ENCODE measurements at places on chromosomes 4 and X. TPM values are rescaled to one million over a fixed set of nuclear protein-coding genes. Genes with fewer than 3 reads are reported as not detected.

RXFP1 gene
- total RNA-seq = not detected

AFF2 gene
- not detected for total RNA-seq

CTAG1B gene
- not detected for total RNA-seq

CXCL8 gene
- total RNA-seq = not detected

PPP2R3B gene
- 5.3 TPM for total RNA-seq

DNA sequence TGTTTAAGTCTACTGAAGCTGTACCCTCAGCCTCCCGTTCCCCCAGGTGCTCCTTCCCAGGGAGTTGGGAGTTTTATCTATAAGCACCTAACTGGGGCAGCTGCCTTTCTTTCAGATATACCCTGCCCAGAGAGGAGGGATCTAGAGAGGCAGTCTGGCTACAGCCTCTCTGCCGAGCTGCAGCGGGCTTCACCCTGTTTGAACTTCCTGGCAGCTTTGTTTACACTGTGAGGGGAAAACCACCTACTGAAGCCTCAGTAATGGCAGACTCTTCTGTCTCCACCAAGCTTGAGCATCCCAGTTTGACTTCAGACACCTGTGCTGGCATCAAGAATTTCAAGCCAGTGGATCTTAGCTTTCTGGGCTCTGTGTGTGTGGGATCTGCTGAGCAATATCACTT lies 122.5 kb downstream of the MAGEE1 start:
- no peak for DNase-seq

- DNase-seq = peak; percentile 34
Observed at GRCh38 chr4:56757821-56758411, 63.6 kb downstream of the SPINK2 start.

GRCh38 chr4:7295197-7295910 lies 103.0 kb downstream of the SORCS2 start:
- no peak for DNase-seq

- no peak for DNase-seq
Observed at GRCh38 chr4:84917869-84918600, 48.5 kb downstream of the WDFY3 start.

DNA sequence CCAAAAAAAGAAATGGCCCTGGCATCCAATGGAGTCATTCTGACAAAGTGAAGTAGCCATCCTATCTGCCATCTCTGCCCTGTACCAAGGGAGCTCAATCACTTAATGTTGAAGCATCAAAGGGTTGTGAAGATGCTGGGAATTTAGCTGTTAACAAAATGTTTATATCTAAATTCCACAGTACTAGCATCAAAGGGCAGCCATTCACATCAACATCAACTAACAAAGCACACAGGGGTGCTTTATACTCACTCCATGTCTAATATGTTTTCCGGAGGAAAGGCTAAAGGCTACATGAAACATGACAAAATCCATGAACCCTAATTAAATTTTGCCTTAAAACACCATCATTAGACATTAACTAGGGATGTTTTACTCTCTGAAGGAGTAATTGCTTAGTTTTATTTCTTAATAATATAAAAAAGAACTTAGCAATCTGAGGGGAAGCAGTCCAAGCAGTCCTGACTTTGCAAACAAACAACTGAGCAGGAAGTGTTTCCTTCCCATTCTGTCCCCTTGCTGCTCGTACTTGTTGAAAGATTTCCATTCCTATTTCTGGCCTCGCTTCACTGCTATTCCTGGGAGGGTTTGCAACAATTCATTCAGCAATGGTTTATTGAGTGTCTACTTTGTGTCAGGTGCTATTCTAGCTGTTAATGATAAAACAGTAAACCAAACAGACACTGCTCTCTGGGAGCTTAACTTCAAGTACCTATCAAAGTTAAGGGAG lies 208.6 kb upstream of the SLC7A11 start:
- no peak for DNase-seq

- DNase-seq = no peak
Observed at GRCh38 chr4:7204656-7205387, 12.5 kb downstream of the SORCS2 start.

GRCh38 chrX:81957900-81958545 lies 756.1 kb downstream of the SH3BGRL start:
- DNase-seq = peak; percentile 47

DNA sequence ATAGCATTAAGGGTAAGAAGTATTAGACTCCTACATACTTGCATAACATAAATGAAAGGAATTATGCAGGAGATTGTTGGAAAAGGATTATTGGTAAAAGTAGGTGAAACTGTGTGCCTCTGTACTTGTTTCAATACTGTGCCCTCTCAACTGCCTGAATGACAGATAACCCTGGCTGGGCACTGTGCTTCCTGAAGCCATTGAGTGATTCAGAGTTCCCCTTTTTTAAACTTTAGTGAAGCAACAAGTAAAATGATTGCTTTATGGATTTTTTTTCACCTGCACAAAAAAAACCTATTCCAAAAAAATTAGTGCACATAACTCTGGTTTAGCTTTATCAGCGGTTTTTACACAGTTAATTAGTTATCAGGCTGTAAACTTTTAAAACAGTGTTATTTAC lies 204.8 kb downstream of the TRAM1L1 start:
- no peak for DNase-seq

DNA sequence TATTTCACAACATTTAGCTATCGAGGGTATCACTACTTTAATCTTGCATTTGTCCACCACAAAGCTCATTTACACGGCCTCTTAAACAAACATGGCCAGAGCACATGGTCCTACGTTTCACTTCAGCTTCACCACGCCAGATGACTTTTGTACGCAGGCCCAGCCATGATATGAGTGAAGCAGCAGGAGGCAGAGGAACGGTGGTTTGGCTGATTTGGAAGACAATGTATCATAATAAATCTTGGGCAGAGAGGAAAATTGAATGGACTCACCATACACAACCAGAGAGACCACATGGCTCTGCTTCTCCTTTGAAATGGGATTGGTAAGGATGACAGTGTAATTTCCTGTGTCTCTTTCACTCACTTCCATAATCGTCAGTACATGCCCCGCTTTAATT lies 15.3 kb downstream of the KDR start:
- no peak for DNase-seq

- DNase-seq = peak; percentile 64
Observed at GRCh38 chr4:140839888-140840790, 84.0 kb upstream of the TBC1D9 start.
